ENCODE measurements at places on chromosomes 11 and 22. TPM values are rescaled to one million over a fixed set of nuclear protein-coding genes. Genes with fewer than 3 reads are reported as not detected.

SLC25A45 gene
- total RNA-seq = 15.3 TPM

GDPD4 gene
- total RNA-seq = not detected

RAB39A gene
- not detected for total RNA-seq

UCP3 gene
- total RNA-seq = 4.1 TPM

NLRX1 gene
- 24.1 TPM for total RNA-seq

MGAT3 gene
- total RNA-seq = 1.2 TPM

APOBEC3H gene
- total RNA-seq = 7.4 TPM

TRPC6 gene
- total RNA-seq = not detected

HBB gene
- not detected for total RNA-seq

PAX6 gene
- total RNA-seq = not detected

KCNK4 gene
- total RNA-seq = 0.29 TPM

FGF19 gene
- total RNA-seq = not detected

OR52E8 gene
- total RNA-seq = not detected
